Progenitor cell of endocrine pancreas (in vitro differentiated cells): ENCODE measurements at places on chromosomes 5 and 9.

- DNase-seq, result no peak
- H3K4me1 ChIP-seq, result no peaks in the 10 kb centered on the region
- no peaks in the 10 kb centered on the region for H3K27me3 ChIP-seq
- H3K36me3 ChIP-seq, result no peaks in the 10 kb centered on the region
Observed at GRCh38 chr5:116626272-116626723, 51.7 kb upstream of the SEMA6A start.

DNA sequence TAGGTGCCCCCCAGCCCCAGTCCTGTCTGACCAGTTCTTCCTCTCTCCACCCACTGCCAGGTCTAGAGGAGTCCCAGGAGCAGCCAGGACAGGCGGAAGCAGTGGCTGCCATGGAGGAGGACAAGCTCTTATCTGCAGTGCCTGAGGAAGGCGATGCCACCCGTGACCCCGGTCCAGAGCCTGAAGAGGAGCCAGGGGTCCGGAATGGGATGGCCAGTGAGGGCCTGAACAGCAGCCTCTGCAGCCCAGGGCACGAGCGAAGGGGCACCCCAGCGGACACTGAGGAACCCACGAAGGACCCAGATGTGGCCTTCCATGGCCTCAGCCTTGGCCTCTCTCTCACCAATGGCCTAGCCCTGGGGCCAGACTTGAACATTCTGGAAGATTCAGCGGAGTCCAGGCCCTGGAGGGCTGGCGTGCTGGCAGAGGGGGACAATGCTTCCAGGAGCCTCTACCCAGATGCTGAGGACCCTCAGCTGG is 13.8 kb downstream of the PSD2 start:
- H3K36me3 ChIP-seq, result no peaks in the 10 kb centered on the region
- no peak overlapping the region for H3K4me3 ChIP-seq
- DNase-seq, result no peak
- no peaks in the 10 kb centered on the region for H3K4me1 ChIP-seq
- no peak overlapping the region for H3K27ac ChIP-seq

- peak overlapping the region; percentile 62 for H3K27ac ChIP-seq
- H3K36me3 ChIP-seq, result no peaks in the 10 kb centered on the region
- H3K27me3 ChIP-seq, result no peaks in the 10 kb centered on the region
- no peak for DNase-seq
- H3K4me3 ChIP-seq, result no peak overlapping the region
- H3K4me1 ChIP-seq, result peaks cover 44% of the 10 kb centered on the region
Observed at GRCh38 chr5:125484272-125484741, 737.9 kb upstream of the ZNF608 start.

DNA sequence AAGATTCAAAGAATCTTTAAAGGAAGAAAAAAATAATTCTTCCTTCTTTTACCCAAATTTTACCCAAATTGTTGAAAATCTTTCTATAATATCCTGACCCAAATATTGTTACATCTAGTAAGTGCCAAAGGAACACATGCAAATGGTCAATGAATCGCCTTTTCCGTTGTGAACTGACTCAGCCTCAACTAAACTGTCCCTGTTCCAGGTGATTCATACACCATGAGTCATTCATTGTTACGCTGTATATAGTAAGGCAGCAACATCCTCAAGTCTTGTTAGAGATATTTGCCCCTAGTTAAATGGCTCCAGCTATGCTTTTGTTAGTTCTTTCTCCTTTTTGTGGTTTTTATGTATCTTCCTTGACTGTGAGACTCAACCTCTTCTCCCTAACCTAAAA is 9.7 kb downstream of the PTGER4 start:
- no peaks in the 10 kb centered on the region for H3K27me3 ChIP-seq
- H3K27ac ChIP-seq, result no peak overlapping the region
- H3K36me3 ChIP-seq, result peaks cover 2% of the 10 kb centered on the region
- H3K4me1 ChIP-seq, result peaks cover 24% of the 10 kb centered on the region
- no peak for DNase-seq
- H3K4me3 ChIP-seq, result no peak overlapping the region

GRCh38 chr5:10481241-10481935 is 39.7 kb downstream of the ROPN1L start:
- H3K4me1 ChIP-seq, result peaks cover 19% of the 10 kb centered on the region
- DNase-seq, result no peak
- no peaks in the 10 kb centered on the region for H3K36me3 ChIP-seq

- no peak overlapping the region for H3K27ac ChIP-seq
- DNase-seq, result no peak
- H3K4me1 ChIP-seq, result peaks cover 9% of the 10 kb centered on the region
Observed at GRCh38 chr5:10324518-10325370, 17.0 kb upstream of the CMBL start.

DNA sequence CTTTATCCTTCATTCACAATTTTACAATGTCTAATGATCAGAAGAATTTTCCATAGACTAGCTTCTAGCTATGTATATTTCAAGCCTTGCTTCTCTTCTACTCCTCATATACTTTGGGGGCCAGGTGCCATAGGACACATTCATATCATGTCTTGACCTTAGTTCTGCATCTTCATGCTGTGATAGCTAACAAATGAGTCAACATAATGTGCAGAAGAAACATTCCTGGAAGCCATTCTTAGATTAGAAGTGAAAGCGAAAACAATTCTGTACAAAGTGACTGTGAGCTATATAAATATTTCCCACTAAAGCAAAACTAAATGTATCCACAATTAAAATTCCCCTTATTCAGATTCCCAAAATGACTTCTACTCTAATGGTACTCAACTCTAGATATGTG is 320.2 kb upstream of the NREP start:
- no peak for DNase-seq
- no peaks in the 10 kb centered on the region for H3K27me3 ChIP-seq
- no peak overlapping the region for H3K4me3 ChIP-seq
- H3K4me1 ChIP-seq, result no peaks in the 10 kb centered on the region
- H3K27ac ChIP-seq, result no peak overlapping the region
- no peaks in the 10 kb centered on the region for H3K36me3 ChIP-seq

GRCh38 chr9:98851730-98852459 is 44.4 kb downstream of the GALNT12 start:
- no peak overlapping the region for H3K4me3 ChIP-seq
- DNase-seq, result no peak
- H3K4me1 ChIP-seq, result peaks cover 13% of the 10 kb centered on the region
- no peaks in the 10 kb centered on the region for H3K36me3 ChIP-seq

DNA sequence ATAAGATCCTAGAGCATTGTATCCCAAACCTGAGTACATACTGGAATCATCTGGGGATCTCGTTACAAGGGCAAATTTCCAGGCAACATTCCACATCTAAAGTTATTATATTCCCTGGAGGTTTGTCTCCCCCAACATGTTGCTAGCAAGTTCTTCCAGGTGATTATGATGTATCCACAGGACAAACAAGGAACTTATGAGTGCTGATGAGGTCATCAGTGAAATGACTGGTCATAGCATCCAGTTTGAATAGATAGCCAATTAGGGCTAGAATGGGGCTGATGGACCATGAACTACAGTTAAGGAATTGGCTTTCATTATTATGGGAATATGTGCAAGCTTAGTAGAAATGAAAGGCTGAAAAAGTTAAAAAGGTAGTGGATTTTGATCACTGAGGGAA is 115.2 kb downstream of the CWC27 start:
- no peaks in the 10 kb centered on the region for H3K4me1 ChIP-seq
- H3K36me3 ChIP-seq, result peaks cover 1% of the 10 kb centered on the region
- H3K4me3 ChIP-seq, result no peak overlapping the region
- H3K27me3 ChIP-seq, result no peaks in the 10 kb centered on the region

DNA sequence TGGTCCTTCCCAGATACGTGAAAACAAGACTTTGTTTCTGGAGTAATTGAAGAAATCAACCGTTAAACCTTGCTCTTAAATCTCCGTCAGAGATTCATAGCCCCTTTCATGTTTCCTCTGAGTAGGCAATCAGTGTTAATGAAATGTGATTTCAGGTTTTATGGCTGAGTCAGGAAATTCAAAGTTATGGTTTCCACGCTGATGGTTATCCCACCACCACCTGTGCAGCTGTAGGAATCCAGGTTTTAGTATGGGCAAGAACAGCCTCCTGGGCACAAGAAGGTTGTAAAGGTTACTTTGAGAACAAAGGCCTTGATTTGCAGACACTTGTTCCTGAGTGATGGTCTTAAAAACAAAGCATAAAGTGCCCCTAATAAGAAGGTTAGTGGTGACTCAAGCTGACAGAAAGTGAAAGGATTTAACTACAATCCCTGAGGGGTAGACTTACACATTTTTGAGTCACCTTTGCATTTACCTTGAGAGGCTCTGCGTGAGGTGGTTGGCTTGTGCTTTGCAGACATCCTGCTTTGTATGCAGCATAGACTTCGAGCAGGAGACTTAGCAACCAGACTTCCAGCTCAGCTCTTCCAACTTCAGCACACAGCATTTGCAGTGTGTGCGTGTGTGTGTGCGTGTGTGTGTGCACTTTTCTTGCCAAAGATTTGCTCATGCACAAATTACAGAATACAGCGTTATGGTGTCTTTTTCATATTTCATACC is 159.6 kb downstream of the TLE4 start:
- no peak overlapping the region for H3K4me3 ChIP-seq
- no peaks in the 10 kb centered on the region for H3K4me1 ChIP-seq
- H3K27ac ChIP-seq, result no peak overlapping the region
- no peaks in the 10 kb centered on the region for H3K27me3 ChIP-seq

GRCh38 chr5:110817459-110817858 is 78.7 kb downstream of the SLC25A46 start:
- no peak for DNase-seq
- H3K4me3 ChIP-seq, result no peak overlapping the region
- no peak overlapping the region for H3K27ac ChIP-seq
- H3K27me3 ChIP-seq, result no peaks in the 10 kb centered on the region
- H3K36me3 ChIP-seq, result no peaks in the 10 kb centered on the region
- H3K4me1 ChIP-seq, result no peaks in the 10 kb centered on the region

DNA sequence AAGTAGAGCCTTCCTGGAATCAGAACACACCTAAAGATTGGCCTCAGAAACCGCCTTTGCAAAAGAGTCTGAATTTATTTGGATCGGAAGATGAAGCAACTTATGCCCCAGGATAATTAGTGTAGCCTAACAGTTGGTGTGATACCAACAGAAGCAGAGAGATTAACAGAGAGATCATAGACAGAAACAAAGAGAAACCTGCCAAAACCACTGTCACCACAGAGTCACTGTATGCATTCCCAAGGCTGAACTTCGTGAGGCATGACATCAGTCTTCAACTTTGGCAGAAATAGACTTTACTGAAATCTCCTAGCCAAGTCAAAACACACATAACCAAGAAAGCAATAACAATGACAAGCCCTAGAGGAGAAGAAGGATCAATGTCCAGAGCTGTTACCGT is 361.8 kb downstream of the ELAVL2 start:
- H3K4me1 ChIP-seq, result no peaks in the 10 kb centered on the region
- no peaks in the 10 kb centered on the region for H3K36me3 ChIP-seq
- no peak for DNase-seq
- H3K4me3 ChIP-seq, result no peak overlapping the region
- no peaks in the 10 kb centered on the region for H3K27me3 ChIP-seq

- no peaks in the 10 kb centered on the region for H3K4me1 ChIP-seq
- H3K4me3 ChIP-seq, result no peak overlapping the region
- H3K27me3 ChIP-seq, result peaks cover 13% of the 10 kb centered on the region
- DNase-seq, result no peak
Observed at GRCh38 chr5:168076561-168076991, 214.9 kb upstream of the WWC1 start.

DNA sequence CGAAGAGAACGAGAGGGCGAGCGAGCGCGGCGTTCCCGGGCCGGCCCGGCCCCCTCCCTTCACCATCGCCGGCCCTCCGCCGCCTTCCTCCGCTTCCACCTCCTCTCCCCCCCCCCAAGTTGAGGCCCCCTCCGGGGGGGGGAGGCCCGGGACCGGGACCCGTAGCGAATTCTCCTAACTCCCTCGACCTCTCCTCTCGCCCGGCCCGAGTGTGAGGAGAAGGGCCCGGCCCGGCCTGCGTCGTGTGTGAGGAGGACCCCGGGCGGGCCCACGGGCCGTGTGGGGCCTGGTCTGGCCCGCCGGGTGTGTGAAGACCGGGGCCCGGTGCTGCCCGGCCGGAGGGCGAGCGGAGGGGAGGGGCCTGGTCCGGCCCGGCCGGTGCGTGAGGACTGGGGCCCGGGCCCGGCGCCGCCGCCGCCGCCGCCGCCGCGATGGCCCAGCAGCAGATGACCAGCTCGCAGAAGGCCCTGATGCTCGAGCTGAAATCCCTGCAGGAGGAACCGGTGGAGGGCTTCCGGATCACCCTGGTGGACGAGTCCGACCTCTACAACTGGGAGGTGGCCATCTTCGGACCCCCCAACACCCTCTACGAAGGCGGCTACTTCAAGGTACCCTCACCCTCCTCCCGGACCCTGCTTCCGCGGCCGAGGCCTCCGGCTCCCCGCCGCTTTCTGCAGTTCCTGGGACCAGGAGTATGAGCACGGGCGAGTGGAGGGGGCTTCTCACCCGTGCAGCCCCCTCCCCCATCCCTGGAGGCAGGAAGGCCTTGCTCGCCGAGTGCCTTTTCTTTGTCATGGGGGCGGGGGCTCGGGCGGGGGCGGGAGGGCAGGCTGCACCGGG is 587 bp downstream of the UBE2R2 start:
- peaks cover 26% of the 10 kb centered on the region for H3K4me1 ChIP-seq
- no peaks in the 10 kb centered on the region for H3K27me3 ChIP-seq
- DNase-seq, result peak; percentile 52
- peaks cover 2% of the 10 kb centered on the region for H3K36me3 ChIP-seq
- peak overlapping the region; percentile 88 for H3K4me3 ChIP-seq

DNA sequence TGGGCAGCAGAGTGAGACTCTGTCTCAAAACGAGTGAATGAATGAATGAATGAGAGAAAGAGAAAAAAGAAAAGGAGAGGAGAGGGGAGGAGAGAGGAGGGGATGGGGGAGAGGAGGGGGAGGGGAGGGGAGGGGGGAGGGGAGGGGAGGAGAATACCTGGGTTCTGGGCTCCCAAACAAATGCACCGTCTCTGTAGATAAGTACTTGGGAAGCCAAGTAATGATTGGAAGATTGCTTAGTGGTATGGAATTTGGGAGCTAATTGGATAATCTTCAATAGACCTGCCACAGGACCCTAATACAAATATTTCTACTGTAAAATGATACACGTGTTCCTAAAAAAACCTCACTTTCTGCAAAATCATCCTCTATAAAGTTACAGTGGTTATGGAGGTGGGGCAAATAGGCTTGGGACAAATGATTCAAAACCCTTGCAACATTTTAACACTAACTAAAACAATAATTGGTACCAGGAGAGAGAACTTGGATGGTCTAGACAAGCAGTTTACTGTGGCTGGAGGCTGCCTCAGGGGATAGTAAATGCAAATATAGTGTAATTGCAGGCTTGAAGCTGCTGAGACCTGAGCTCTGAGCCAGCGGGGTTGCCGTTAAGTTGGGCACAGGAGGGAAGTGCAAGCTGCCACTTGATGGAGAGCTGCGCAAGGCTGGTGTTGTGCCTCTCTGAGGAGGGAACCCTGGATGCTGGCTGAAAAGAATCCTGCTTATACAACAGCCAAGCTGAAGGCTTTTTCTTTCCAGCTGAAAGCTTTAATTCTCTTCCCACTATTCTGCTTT is 3.5 kb downstream of the HEMGN start:
- no peak for DNase-seq
- H3K4me3 ChIP-seq, result no peak overlapping the region
- H3K4me1 ChIP-seq, result no peaks in the 10 kb centered on the region
- H3K27ac ChIP-seq, result no peak overlapping the region

- no peak overlapping the region for H3K4me3 ChIP-seq
- H3K4me1 ChIP-seq, result peaks cover 7% of the 10 kb centered on the region
- H3K27ac ChIP-seq, result no peak overlapping the region
- DNase-seq, result no peak
Observed at GRCh38 chr5:170785416-170785815, 1.9 kb downstream of the GABRP start.
